ENCODE measurements at places on chromosomes 7 and 10.

GRCh38 chr7:154864523-154864891 is 138.4 kb downstream of the PAXIP1 start:
- no peak for DNase-seq

DNA sequence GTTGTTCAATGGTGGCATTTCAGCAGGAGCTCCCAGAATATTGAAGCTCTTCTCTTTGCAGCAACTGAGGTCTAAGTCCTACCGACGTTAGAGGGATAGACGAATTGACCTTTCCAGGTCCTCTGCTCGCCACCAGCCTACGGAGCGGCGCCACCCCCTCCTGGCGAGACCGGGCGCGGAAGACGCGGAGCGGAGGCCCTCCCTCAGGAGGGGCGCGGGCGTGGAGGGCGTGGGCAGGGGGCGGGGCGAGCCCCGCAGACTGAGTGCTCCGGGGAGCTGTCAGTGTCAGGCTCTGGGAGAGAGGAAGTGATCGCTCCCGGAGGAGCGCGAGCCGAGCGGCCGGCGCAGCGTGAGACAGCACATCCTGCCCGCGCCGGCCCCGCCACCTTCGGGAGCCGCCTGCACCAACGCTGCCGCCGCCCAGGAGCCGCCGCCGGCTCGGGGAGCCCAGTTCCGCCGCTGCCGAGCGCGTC is at the start of gene DYNC1I1:
TSS of gene DYNC1I1 (plus strand) at position 257 of the 473 bp plus-strand sequence. CDS start 32,176 bp downstream, outside the sequence.
- DNase-seq, result no peak

DNA sequence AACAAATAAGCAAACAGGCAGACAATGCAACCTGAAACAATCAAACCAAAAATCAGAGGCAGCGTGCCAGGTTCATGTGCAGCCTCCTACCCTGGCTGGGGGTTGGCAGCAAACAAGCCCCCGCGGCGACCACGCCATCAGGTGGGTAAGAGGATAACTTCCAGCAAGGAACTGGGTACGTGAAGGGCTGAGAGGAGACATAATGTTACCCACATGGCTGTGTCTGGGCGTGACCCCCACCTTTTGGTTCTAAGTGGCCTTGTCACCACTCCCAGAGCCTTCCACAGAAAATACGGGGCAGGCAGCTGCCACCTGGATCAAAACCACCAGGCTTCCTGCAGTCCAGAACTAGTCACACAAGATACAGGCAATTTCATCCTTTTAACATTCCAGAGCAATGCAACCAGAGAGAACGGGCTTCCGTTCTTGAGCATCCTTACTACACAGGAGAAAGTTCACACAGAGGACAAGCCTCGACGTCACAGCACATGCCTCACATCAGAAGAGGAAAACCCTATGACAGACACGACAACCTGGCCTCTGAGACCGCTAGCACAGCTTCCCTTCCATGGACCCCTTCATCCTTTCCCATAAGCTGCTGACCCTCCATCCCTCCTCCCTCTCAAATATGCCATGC is 171.0 kb downstream of the GRID1 start:
- DNase-seq, result no peak

GRCh38 chr10:113222207-113222606 is 272.2 kb downstream of the TCF7L2 start:
- DNase-seq, result no peak

GRCh38 chr10:120760253-120760652 is 90.9 kb upstream of the WDR11 start:
- DNase-seq, result no peak

DNA sequence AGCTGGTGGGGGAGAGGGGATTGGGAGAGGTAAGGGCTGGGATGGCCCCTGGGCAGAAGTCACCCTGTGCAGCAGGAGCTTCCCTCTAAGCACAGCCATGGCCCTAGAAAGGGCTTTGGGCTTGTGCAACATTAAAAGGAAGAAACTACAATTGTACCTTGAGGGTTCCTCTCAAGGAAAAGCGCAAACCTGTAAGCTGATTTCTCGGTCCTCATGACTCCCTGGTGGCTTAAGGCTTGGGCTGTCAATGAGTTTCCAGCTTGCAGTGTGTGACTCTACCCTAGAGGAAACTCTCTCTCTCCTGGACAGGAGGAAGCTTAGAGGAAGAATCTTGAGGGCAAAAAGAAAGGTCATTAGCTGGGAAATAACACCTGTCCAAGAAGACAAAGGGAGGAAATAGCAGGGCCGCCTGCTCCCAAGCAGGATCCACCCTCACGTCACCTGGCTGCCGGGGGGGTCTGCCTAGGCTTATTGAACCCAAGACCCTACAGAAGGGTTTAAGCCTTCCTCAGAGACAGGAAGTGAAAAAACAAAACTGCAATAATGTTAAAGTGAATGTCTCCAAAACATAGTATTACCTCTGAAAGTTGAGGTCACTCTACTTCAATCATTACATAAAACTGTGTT is 112.5 kb downstream of the WDR11 start:
- DNase-seq, result no peak

All from esophagus squamous epithelium (tissue), 5 donors.